Aorta (tissue), 5 donors: ENCODE measurements at places on chromosomes 2 and 18. TPM values are rescaled to one million over a fixed set of nuclear protein-coding genes. Genes with fewer than 3 reads are reported as not detected.

The CUL3 gene
- polyA plus RNA-seq: 53.3 TPM

- DNase-seq: no peak
Observed at GRCh38 chr2:16763493-16763899, 97.9 kb upstream of the CYRIA start.

DNA sequence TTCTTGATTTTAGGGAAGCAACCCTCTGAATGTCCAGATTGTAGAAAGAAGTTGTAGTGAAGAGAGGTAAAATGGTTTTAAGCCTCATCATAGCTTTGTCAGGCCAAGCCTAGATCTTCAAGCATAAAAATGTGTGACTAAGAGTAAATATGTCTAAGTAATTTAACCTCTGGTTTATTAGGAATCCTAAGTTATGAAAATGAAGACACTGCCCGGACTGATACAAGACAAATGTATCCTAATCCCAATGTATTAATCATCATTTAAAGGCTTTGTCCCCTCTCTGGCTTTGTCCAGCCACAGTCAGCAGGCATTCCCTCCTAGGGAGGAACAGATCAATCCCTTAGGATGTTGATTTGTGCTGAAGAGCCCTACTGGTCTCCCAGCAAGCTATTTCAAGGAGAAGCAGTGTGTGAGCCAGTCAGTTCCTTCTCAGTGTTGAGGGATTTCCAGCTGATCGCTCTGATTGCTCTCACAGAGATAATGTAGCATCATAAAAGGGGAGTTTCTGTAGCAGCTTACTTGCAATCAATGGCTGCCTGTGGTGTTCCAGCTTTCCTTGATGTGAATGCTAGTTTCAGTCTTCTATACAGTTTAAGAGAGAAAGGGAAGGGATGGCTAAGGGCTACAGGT, 796.1 kb downstream of the EPHA4 start:
- DNase-seq: no peak

- DNase-seq: peak; percentile 70
Observed at GRCh38 chr2:54708584-54709335, 14.7 kb upstream of the EML6 start.

The ITPRIPL1 gene
- polyA plus RNA-seq: 1.2 TPM

The LYG1 gene
- 0.88 TPM for polyA plus RNA-seq

The CRYGD gene
- polyA plus RNA-seq: not detected

The COL3A1 gene
- 875 TPM for polyA plus RNA-seq

DNA sequence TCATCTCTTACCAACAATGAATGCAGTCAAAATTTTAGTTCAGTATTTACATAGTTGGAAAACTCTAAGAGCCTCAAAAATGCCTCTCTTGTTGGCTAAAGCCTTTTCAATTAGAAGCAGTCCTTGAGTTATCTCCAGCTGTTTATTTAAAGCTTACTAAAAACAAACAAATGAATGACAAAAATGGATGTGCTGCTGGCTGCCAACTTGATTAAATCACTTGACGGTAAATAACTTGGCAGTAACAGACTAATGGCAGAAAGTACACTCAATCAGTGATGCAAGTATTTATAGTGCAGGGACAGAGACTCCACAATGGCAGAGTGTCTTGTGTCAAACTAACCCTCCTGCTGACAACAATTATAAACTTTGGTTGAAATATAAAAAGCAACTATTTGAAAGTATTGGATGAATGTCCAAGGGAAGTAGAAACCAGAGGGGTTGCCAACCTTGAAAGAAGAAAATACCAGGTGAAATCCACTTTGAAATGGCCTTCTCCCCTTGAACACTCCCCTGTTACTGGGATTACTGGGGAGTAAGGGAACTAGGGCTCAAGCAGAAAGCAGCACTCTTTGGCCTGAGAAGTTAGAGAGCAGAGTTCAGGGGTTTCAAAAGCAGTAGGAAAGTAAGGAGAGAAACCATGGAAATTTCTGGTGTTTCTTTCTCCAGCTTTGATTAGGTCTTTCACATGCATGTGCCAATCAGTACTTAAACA, 245.2 kb upstream of the SPHKAP start:
- no peak for DNase-seq

GRCh38 chr2:207810200-207810788, 40.6 kb upstream of the FZD5 start:
- DNase-seq: no peak

- no peak for DNase-seq
Observed at GRCh38 chr18:63158012-63158631, 161.4 kb downstream of the BCL2 start.

The KCNS3 gene
- polyA plus RNA-seq: 5.4 TPM

The CPSF3 gene
- polyA plus RNA-seq: 12.9 TPM

DNA sequence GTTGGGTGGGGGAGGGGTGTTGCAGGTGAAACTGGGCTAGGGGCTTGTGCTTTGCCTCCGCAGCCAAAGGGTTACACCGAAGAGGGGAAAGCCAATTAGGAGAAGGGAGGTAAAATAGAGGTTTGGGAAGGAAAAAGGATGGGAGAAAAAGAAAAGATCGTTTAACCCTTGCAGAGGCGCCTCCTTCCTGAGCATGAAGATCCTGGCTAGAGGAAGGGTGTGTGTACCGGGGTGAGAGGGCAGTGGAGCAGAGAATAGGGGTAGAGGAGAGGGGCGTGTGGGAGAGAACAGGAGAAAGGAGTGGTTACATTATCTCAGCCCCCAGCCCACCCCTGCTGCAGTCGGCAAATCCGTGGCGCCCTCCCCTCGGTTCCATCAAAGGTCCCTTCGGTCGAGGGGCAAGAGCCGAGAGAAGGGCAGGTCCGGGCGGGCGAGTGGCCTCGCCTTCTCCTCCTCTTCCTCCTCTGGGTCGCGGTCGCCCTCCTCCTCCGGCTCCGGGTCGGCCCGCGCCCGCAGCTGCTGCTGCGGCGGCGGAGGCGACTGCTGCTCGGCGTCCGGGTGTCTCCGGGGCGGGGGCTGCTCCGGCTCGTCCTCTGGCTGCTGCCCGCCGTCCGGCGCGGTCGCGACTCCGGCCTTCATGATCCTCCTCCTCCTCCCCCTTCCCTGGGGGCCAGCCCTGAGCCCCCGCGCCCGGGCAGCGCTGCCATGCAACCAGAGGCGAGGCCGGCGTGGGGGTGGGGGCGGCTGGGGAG, 1.1 kb downstream of the MARCHF4 start:
- DNase-seq: no peak

The MARCHF7 gene
- polyA plus RNA-seq: 47.4 TPM

DNA sequence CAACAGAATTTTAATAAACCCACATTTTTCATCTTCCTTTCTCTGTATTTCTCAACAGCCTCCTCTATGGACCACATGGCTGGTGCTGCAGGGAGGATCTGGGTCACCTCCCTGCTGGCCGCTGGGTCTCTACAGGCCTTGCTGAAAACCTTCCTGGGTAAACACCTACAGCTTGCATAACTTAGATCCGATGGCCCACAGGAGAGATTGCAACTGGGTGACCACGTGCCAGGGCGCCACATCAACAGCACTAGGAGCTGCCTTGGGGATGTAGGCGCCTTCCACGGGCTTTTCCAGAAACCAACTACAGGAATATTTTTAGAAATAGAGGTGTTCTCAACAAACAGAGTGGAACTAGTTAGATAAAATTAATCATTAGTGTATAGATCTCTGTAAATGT, 19.4 kb downstream of the TMEM18 start:
- no peak for DNase-seq

GRCh38 chr2:24313744-24314632, 46.3 kb downstream of the ITSN2 start:
- DNase-seq: no peak

DNA sequence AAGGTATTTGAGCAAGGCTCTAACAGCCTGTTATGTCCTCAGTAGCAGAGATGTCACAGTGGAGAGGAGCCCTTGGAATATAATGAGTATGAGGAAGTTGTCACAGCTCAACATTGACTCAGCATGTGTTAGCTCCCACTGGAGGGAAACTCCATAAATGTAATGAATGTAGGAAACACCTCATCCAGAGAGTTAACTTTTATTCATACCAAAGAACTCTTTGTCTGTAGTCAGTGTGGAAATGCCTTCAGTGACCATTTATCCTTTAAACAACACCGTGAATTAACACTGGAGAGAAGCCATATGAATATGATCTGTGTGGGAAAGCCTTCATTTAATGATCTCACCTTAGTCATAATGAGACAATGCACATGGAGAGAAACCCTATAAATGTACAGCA, 59.7 kb downstream of the CYP1B1 start:
- DNase-seq: no peak

DNA sequence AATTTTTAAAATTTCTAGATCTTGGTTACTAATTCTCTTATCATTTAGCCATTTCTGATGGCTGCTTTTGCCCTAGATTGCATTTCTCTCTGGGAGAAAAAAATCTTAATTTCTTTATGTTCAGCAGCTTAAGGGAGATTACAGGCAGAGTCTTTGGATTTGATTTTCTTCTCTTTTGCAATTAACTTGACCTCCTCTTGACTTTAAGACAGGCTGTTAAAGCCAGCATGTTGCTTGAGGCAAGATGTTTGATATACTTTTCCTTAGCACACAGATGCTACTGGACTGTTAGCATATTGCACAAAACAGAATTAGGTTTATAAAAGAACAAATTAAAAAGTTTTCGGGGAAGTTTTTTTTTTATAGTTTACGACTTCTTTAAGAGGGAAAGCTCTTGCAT, 50.0 kb downstream of the XRCC5 start:
- no peak for DNase-seq

- DNase-seq: no peak
Observed at GRCh38 chr18:50126471-50126870, 68.5 kb downstream of the MYO5B start.

- DNase-seq: no peak
Observed at GRCh38 chr18:77162580-77162979, 30.0 kb upstream of the MBP start.

- no peak for DNase-seq
Observed at GRCh38 chr2:24354957-24355356, 5.4 kb downstream of the ITSN2 start.

- no peak for DNase-seq
Observed at GRCh38 chr2:197035002-197035401, 108.5 kb upstream of the PGAP1 start.

DNA sequence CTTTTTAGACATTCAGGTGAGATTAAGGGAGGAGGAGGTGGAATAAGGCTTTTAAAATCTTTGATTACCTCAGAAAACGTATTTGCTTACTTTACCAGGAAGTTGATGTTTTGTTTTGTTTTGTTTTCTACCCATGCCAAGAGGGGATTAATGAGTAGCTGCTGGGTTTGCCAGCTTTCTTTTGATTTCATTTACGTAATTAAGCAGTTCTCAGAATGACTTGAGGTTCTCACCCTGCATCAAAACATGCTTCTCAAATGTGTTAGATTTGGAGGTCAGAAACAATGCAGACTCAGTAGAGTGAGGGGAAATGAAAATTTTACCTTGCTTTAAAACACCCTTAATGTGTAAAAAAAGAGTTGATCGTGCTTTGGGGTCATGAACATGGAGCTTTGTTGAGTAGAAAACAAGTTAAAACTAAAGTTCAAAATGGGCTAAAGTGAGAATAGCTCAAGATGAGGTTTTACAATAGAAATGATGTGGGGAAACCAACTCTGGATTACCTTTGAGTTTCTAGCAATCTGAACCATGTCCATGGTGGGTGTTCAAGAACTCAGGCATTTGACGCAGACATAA, 217.1 kb upstream of the EPAS1 start:
- no peak for DNase-seq

- DNase-seq: no peak
Observed at GRCh38 chr2:37635504-37636380, 35.7 kb downstream of the CDC42EP3 start.

DNA sequence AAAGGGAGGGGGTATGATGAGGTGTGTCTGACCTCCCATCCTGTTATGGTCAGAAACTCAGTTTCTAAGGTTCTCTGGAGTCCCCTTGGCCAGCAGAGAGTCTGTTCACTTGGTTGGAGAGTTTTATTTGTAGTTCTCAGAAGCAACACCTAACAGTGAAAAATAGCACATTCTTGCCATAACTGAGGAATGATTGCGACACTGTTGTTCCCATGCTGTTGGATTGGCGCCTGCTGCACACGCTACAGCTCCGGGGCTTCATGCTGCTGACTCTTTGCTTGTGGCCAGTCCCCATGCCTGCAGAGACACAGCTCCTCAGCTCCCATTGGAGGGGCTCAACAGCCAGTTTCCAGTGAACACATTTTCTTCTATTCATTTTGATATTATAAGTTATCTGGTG, 42.1 kb downstream of the TPGS2 start:
- peak; percentile 77 for DNase-seq

GRCh38 chr2:143434445-143434844, 305.2 kb downstream of the ARHGAP15 start:
- no peak for DNase-seq

- no peak for DNase-seq
Observed at GRCh38 chr2:62197011-62197924, 1.4 kb downstream of the B3GNT2 start.

GRCh38 chr2:147327613-147328012, 517.2 kb upstream of the ACVR2A start:
- DNase-seq: no peak

The SPAST gene
- polyA plus RNA-seq: 5.0 TPM

GRCh38 chr2:173434762-173435569, 80.3 kb downstream of the CDCA7 start:
- DNase-seq: no peak

DNA sequence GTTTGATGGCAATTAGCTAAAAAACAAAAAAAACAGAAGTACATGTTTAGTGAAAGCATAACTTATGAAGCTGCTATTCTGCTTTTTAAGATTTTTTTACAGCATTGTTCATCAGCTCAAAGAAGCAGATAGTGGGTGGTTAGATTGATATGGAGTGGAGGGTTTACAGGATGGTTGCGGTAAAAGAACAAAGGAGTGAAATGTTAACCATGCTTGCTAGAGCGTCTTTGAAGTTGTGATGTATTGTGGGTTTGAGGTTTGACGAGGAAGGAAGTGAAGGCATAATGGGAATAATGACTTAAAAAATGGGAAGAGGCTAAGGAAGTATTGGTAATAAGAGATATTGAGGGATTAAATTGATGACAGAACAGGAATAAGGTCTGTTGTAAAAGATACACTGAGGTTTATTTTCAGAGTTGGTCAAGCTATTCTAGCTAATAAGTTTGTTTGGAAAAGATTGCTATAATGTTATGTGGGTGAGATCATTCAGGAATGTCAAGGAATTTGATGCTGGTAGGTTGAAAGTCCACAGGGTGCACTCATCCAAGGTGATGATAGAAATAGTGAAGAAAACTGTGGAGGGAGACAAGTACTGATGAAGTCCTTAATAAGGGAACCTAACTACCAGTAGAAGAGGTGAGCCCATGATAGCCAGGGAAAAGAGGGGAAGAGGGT, 14.6 kb downstream of the SPOPL start:
- no peak for DNase-seq

The C2orf80 gene
- polyA plus RNA-seq: not detected

GRCh38 chr2:21052044-21052443, 8.2 kb upstream of the APOB start:
- DNase-seq: no peak

The ANKRD30BL gene
- polyA plus RNA-seq: not detected
